ENCODE measurements at places on chromosomes 2 and 18.

- DNase-seq = no peak
Measured at GRCh38 chr2:207815254-207815653, 45.5 kb upstream of the FZD5 start.

GRCh38 chr18:7657937-7658336 is 90.8 kb downstream of the PTPRM start:
- no peak for DNase-seq

DNA sequence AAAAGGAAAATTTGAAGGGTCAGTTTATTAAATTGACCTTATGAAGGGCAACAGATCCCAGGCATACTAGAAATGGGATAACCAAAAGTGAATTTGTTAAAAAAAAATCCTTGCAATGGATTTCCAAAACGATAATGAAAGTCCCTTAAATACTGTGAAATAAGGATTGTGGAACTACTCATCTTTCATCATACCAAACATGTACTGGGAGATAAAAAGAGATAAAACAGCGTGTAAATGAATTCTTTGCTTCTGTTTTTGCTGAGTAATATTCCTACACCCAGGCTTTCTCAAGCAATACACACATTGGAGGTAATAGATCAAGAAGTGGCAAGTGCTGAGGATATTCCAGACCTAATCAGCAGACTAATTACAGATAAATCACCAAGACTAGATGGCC is 3.8 kb downstream of the LYPD6 start:
- DNase-seq = no peak

DNA sequence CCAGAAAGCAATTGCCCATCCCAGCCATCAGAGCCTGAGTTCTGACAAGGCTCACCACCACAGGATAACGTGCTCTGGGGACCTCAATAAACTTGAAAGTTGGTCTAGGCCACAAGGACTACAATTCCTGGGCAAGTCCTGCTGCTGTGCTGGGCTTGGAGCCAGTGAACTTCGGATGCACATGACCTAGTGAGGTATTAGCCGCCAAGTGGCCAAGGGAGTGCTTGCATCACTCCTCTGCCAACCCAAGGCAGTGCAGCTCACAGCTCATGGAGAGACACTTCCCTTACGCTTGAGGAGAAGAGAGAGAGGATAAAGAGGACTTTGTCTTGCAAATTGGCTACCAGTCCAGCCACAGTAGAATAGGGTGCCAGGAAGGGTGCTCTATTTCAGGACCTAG is 219.6 kb downstream of the MBD2 start:
- no peak for DNase-seq

DNA sequence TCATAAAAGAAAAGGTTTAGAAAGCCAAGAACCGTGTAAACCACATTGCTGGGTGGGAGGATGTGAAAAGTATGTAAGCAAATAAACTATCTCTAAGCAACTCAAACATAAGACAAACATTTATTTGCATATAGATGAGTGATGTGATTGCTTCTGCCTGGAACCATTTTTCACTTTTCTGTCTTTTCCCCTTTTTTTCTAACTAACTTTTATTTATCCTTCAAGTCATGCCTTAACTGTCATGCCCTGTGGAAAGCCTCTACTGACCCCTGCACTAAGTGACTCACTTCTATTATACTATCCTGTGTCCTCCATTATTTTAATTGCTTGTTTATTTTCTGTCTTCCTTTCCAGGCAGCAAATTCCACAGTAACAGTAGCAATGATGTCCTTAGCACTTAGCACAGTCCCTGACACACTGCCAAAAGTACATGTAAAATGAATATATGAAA is 87.5 kb upstream of the CTAGE1 start:
- no peak for DNase-seq

DNA sequence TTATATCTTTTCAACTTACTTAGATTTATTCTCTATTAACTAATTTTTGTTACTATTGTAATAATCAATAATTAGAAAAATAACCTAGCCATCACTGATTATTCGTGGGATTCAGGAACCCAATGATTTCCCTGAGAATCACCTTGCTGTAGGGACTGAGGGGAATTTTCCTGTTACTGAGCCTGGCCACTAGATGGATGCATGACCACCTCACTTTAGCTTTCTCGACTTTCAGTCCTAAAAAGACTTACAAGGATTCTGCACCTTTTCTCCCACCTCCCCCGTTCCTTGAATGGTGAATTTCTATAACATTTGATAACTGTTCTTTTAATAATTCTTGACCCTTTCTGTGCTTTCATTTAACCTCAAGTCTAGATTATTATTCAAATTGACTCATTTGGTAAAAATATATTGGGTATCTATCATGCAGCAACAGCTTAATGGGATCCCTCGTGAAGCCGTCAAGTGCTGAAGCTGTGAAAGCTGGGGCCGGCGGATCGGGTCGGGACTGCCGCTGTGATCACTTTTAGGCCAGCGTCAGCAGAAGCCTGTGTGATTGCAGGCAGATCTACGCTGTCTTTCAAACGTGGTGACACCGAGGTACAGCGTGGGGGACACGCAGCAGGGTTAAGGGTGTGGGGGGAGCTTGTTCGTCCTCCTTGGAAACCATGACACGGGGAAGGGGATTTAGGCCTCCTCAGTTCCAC is 38.8 kb upstream of the TMEM18 start:
- peak; percentile 29 for DNase-seq

- DNase-seq = no peak
Measured at GRCh38 chr2:42359965-42360483, 993 bp downstream of the COX7A2L start.

DNA sequence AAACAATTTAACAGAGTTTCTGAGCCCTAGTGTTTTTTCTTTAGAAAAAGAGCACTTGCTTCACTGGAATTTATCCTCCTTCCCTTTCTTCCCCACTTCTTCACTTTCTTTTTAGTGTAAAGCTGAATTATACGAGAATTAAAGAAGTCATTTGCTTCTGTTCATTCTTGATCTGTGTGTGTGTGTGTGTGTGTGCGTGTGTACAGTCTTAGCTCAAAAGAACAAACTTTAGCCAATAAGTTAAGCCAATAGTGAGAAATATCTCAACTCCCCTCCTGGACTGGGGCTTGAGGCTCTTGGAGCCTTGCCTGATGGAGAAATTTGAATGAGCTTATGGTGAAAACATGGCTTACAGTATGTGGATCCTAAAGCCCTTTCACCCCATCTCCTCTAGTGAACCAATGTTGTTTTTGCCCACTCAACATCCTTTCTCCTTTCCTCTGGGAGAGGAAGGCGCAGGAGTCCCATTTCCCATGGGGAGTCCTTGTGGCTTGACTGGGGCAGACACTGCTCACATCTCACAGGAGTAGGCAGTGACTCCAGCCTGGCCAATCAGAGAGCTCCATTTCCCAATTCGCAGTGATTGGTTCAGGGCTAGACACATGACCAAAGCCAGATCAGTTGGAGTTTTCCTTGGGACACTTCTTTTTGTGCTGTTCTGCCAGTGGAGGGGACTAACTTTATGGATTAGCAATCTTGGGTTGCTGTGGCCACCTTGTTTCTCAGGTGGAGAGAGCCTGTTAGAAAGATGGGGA is 16.3 kb upstream of the MYO3B start:
- DNase-seq = no peak

GRCh38 chr2:21469158-21469557 is 345.4 kb downstream of the TDRD15 start:
- DNase-seq = no peak

DNA sequence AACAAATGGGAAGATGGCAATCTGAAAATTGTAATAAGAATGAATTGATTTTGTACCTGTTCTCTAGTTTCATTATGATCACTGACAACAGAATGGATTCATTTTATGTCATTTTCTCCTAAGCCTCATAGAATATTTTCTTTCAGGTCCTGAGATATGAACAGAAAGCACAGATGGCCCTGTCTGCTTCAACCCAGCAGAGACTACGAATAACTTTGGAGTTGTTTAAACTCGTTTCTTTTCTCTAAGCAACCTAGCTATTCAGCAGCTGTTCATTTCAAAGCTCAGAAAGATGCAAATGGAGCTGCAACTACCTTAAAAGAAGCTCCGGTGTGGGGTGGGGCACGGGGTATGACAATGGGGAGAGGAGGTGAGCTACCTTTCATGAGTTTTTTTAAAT is 124.9 kb downstream of the ALK start:
- no peak for DNase-seq

DNA sequence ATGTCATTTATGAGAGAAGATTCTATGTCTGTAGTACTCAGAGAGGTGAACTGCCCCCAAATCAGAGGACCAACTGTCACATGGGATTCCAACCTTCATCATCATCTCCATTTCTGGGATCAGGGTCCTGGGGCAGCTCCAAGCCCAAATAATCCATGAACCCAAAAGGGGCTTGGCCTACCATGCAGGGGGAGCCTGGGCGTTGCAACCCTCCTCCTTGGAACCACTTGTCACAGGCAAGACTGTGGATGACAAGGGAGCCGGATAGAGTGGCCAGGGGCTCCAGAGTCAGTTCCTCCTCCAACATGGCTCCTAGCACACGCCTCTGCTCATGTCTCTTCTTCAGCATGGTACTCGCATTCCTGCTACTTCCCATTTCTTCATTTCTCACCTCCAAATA is 7.9 kb downstream of the CTLA4 start:
- DNase-seq = no peak

- no peak for DNase-seq
Measured at GRCh38 chr2:187550857-187551256, 3.4 kb downstream of the TFPI start.

- no peak for DNase-seq
Measured at GRCh38 chr2:231376857-231377256, 18.7 kb upstream of the B3GNT7 start.

DNA sequence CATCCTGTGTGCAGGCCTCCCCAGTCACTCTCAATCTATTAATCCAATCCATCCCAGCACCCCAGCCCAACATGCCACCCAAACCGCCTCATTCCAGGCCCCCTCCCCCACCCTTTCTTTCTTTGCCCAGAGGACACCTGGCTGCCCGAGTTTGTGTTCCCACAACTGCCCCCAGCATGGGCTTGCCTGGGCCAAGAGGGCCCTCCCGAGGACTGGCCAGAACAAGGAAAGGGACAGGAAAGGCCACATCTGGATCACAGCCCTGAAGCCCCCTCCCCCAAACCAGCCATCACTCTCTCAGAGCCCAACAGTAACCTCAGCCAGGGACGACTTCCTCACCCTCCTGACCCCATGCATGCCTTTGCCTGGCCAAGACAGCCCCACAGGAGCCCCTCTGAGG is 1.2 kb downstream of the TNS1 start:
- DNase-seq = no peak

DNA sequence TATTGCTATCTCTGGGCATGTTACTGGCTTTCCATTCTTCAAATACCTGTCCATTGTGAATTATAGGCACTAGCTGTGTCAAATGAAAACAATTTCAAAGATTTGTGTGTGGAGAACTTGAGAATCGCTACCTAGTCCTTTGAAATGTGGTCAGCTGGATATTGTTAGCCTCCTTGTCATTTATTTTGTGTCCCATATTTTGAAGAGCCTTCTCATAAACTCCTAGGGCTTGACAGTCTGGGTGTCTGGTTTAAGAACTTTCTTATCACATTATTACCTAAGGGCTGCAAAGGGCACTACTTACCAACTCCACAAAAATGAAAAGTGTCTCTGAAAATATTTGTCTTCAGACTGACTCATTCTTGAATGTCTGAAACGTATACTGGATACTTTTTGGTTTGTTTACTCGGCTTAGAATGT is 50.2 kb downstream of the COL4A3 start:
- no peak for DNase-seq
